ENCODE measurements at places on chromosomes 5 and 9.
A peak's percentile ranks its signal among the peaks of the same experiment; 100 is the strongest.

- DNase-seq, result no peak
Observed at GRCh38 chr5:155575861-155576260, 562.3 kb downstream of the KIF4B start.

DNA sequence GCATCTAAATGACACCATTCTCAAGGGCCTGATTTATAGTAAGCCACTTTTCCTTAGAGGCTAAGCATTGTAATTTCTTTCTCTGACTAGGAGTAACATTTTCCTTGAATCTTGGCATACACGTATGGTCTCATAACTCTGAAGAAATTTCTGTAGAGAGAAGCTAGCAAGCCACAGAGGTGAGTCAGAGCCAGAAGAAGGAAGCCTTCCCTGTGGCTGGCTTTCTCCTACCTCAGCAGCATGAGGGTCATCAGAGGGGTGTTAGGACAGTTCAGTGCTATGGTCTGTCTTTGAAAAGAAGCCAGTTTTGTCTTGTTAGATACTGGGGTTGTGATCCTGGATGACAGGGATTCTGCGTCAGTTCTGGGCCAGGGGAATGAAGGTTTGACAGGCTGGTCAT is 3.2 kb downstream of the SNX30 start:
- DNase-seq, result peak; percentile 77

GRCh38 chr5:6570530-6570929 is 62.3 kb downstream of the NSUN2 start:
- no peak for DNase-seq

GRCh38 chr5:161165998-161166660 is 314.1 kb upstream of the ATP10B start:
- no peak for DNase-seq

DNA sequence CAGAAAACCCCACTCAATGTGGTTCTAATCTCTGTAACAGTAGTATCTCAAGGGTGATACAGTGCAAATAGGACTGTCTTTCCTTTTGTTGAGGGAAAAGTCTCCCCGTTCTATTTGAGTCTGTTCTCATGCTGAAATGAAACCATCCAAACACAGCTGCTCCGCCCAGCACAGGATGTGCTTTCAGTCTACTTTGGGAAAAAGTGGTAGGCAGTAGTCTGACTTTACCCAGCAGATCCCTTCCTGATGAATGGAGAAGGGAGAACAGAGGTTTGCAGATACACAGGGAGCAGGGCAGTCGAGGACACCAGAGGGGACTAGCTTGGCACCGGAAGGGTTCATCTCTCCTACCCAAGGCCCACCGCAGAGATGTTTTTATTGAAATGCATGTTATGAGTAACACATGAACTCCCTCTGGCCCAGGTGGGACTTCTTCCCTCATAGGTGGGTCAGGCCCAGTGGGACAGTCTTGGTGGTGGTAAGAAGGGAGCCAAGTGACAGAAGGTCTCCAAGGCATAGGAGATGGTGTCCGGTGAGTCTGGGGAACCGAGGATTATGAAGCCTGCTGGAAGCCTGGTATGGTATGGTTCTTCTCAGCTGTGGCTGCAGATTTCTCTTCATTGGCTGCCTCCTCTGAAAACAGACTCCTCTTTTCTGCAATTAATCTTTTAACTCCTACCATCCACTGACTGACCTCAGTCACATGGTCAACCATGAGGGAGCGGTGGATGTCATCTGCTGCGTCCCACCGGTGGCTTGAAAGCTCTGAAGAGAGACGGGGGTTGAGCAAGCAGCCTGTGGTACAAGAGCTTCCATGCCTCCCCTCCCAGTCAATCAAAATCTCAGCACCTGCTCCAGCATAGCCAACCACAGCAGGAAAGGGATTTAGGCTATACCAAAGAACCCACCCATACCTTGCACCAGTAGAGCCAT is 3.0 kb downstream of the EIF4EBP3 start:
- no peak for DNase-seq
